ENCODE measurements at places on chromosomes 7 and 10.

DNA sequence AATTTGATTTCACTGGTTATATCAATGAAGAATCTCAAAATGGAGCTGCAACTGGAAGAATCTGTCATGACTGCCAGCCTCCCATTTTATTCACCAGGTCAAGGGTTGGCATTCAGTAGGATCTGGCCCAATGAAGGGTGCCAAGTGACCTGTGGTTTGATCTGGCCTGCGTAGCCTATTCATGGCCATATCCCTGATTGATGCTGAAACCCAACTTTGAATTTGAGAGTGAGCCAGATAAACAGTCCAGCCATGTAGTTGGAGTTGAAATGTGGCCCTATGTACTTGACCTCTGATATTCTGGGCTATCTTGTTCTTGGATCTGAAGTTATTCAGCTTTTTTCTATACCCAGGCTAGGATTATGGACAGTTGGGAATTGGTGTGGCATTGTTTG is 1.5 kb downstream of the MKLN1 start:
- DNase-seq: no peak

DNA sequence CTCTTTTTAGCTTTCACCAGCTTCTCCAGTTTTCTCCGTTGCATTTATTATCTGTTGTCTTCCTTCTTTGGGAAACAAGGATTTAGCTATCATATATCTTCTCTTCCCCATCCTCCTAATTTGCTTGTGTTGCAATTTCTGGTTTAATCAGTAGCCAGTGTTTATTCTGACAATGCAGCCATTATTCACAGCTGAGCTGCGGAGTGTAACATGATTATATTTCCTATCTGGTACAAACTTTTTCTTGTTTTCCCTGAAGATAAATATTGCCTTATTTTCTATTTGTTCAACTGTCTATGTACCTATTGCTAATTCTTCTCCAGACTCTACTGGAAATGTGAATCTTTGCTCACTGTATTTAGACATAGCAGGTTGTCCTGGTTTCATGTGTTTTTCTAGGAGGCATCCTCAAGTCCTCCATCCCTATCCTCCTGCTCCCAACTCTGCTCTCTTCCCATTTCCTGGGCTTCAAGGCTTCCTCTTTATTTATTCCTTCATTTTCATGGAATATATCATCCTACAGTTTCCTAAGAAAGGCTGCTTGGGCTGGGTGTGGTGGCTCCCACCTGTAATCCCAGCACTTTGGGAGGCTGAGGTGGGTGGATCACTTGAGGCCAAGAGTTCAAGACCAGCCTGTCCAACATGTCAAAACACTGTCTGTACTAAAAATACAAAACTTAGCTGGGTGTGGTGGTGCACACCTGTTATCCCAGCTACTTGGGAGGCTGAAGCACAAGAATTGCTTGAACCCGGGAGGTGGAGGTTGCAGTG is 72.4 kb upstream of the KDM7A start:
- DNase-seq: no peak

- DNase-seq: no peak
Measured at GRCh38 chr7:34091321-34091917, 186.1 kb downstream of the BMPER start.

GRCh38 chr7:38796626-38797501 is 112.1 kb downstream of the VPS41 start:
- peak; percentile 8 for DNase-seq

DNA sequence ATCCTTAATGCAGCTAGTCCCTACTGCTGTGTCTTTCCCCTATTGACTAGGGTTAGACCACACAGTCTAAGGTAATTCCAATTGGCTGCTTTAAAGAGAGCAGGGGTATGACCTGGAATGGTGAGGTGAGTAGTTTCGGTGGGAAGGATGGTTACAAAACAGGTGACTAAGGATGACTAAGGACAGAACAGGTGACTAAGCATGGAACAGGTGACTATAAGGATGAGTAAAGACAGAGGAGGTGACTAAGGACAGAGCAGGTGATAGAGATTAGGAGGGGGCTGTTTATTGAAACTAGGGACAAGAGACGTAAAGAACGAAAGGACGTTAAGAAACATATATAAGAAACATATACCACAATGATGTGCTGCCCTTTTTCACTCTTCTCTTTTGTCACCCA is 145.1 kb upstream of the TMEM106B start:
- DNase-seq: no peak

DNA sequence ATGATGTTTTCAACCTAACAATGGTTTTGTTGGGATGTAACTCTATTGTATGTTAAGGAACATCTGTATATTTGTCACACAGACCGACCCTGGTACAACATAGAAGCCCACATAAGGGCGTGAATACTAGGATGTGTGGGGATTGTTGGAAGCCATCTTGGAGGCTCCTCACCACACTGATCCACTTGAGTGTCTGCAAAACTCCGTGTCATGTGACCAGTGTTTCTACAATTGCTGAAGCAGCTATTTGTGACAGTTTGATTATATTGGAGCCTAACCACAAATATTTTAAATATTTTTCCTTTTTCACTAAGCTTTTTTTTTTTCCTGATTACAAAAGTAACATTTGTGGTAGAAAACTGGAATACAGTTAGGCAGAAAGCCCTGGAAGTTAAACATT is 27.9 kb downstream of the RALA start:
- no peak for DNase-seq

- no peak for DNase-seq
Measured at GRCh38 chr10:117339979-117340378, 35.3 kb downstream of the PDZD8 start.

- no peak for DNase-seq
Measured at GRCh38 chr10:112296908-112297331, 13.7 kb downstream of the TECTB start.

- DNase-seq: no peak
Measured at GRCh38 chr10:60257767-60258428, 131.8 kb downstream of the ANK3 start.

DNA sequence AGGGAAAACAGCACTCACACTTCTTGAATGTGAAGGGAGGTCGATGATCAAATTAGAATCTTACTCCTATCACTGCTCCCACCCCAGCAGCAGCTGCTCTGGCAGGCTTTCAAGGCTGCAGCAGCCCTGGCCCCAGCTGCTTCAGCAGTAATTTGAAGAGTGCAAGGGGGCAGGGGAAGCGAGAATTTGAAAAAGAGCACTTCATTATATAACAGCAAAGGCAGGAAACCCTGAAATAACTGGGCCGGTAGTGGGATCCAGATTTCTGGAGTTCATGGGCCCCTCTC is 44.9 kb downstream of the MYPN start:
- DNase-seq: no peak
